ENCODE measurements at places on chromosomes 5 and 9.

- ATAC-seq, result peak; percentile 27
These were observed 22.1 kb upstream of the MATR3 start for GRCh38 chr5:139271201-139272027.

DNA sequence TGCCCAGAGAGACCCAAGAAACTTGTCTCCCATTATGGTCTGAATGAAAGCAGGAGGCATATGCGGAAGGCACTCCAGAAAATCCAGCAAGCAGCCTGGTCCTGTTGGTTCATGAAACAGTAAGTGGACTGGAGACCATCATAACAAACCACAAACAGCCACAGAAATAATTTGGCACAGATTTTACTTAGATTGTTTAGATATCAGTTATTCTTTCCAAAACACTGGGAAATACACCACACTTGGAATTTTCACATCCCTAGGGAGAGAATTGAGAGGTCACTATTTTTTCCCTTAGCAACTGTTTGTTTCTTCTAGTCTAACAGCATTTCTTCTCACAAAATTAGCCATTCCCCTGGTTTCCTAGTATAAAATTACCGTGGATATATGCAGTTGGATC is 300.8 kb downstream of the OSTF1 start:
- no peak for ATAC-seq

DNA sequence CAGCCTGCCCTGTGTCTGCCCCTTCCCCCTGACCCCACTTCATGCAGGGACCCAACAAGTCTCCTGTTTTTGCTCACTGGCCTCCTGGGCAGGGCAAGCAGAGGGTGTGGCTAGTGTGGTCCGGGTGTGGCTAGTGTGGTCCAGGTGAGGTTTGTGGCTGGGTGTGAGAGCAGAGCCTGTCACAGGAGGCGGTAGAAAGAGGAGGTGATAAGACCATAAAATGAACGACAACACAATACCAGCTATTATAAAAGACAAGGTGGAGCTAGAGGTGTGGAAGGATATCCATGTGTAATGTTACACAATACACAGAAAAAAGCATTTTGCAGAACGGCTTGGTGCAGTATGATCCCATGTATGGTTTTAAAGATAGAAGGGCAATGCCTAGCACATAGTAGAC is 23.3 kb downstream of the SPRY4 start:
- ATAC-seq, result no peak

DNA sequence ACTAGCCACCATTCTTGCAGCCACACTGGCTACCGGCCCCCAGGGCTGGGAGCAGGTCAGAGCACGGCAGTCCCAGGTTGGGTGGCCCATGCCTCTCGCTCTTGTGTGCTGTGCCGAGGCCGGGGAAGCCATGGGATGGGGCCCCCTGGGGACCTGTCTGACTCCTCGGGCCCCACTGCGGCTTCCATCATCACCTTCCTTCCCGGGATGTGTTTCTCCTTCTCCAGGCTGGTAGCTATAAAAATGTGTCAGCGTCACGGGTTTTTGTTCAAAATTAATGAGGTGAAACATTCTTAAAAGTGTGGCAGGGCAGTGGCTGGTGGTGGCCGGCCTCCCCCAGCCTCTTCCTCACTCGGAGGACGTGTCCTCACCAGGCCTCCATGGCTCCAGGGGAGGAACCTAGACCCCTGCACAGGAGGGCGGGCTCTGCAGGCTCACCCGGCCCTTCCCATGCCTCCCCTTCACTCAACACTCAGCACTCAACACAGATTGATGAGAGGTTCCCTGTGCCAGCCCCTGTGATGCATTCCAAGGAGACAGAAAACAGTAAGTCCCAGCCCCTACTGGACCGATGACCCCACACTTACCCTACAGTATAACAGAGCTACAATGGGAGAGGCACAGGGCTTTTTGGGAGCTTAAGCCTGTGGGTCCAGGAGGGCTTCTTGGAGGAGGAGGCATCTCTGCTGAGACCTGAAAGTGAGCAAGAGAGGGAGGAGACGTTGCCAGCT is 43.2 kb downstream of the PTGES start:
- ATAC-seq, result peak; percentile 8

- no peak for ATAC-seq
These were observed 72.5 kb downstream of the SEMA6A start for GRCh38 chr5:116502138-116502537.

DNA sequence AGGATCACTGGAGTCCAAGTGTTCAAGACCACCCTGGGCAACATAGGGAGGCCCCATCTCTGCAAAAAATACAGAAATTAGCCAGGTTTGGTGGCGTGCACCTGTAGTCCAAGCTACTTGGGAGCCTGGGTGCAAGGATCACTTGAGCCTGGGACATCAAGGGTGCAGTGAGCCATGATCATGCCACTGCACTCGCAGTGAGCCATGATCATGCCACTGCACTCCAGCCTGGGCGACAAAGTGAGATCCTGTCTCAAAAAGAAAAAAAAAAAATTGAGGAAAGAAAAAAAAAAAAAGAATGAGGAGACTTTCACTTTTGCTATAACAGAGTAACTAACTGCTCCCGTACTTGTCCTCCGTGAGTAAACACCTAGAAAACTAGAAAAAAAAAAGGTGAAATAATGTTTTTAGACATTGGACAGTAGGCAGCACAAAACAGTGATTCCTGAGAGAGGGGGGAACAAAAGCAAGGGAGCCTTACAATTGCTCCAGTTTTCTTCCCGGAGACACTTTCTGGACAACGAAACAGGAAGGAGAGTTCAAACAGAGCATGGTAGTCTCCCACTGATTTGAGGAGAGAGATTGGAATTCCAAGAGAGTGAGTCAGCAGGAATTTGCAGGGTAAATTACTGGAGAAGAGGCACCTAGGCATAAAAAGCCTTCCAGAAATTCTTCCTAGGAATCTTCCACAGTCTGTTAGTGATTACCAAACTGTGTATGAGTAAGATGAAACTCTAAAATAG is 6.9 kb upstream of the ZBTB5 start:
- ATAC-seq, result peak; percentile 92

Measured in gastroesophageal sphincter (tissue), 4 donors.